ENCODE measurements at places on chromosomes 7 and 10.

- no peak for DNase-seq
These were observed 248.4 kb downstream of the BMPER start for GRCh38 chr7:34153656-34154270.

GRCh38 chr7:135690566-135690965, 28.3 kb downstream of the STMP1 start:
- DNase-seq: no peak

- DNase-seq: no peak
These were observed 5.4 kb upstream of the MYPN start for GRCh38 chr10:68103901-68104300.

GRCh38 chr10:86658261-86658741, 4.0 kb downstream of the OPN4 start:
- DNase-seq: peak; percentile 53

DNA sequence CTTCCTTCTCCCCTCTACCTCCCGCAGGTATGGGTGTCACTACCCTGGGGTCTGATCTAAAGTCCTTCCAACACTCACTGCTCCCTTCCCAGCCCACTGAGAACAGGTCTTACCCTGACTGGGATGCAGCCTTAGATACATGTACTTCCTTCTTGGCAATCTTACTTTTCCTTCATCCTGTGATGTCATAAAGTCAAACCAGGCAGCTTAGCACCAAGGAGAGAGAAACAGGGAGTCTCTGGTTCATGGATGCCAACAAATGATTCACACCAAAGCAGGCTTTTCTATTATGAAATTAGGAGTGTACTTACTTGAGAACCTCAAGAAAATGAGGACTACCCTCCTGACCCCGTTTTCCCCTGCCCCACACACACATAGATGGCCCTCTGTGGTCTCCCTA, 111.0 kb upstream of the KMT2E start:
- no peak for DNase-seq

GRCh38 chr7:103524042-103524907, 78.3 kb upstream of the SLC26A5 start:
- DNase-seq: no peak

DNA sequence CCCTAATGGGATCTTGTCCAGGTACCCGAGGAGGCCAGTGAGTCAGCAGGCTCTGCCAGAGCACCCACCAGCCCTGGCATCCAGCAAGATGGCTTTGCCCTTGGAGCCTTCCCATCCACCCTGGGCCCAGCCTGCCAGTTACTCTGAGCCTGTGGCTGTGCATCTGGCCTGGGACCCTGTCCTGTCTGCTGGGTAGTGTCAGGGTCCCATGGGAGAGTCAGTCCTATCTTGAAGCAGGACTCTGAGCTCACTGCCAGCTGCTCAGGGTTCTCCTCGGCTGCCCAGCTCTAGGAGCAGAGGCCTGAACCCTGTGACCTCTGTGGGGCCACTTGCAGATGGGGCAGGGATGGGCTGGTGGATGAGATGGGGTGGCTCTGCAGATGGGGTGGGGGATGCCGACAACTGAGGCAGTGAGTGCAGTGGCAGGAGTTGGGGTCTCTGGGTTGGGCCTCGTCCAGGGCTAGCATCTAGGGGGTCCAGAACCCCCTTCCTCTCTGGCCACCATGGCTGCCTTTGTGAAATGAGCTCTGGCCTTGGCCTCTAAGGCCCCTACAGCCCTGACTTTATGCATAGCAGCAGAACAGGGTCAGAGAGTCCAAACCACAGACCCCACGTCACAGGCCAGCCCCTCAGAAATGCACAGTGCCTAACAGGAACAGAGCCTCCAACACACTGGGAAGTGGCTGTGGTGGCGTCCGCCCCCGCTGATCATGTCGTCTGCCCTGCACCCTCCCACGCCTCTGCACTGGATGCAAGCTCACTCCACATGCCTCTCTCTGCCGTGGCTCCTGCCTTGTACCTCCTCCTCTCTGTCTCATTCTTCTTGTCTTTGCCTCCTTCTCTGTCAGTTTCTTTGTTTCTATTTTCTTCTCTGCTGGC, 88.1 kb upstream of the RET start:
- no peak for DNase-seq

GRCh38 chr10:80540981-80541750, 3.5 kb downstream of the SH2D4B start:
- no peak for DNase-seq

DNA sequence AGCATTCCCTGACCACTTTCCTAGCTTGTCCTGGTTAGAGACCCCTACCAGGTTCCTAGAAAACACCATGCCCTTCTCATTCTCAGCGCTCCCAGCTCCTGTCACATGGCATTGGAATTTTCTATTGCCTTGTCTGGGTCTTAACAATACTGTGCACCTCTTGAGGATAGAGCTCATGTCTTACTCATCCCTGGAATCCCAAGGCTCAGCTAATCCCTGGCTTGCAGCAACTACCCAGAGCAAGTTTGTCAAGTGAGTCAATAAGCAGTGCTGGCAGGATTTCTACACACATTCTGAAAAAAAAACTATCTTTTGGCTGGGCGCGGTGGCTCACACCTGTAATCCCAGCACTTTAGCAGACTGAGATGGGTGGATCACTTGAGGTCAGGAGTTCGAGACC, 11.7 kb upstream of the PRDX3 start:
- DNase-seq: no peak

GRCh38 chr7:141369422-141369821, 181.8 kb upstream of the AGK start:
- DNase-seq: no peak

GRCh38 chr7:93958651-93959050, 37.1 kb downstream of the GNG11 start:
- no peak for DNase-seq

- DNase-seq: no peak
These were observed 332.7 kb downstream of the ADARB2 start for GRCh38 chr10:1404323-1405260.

DNA sequence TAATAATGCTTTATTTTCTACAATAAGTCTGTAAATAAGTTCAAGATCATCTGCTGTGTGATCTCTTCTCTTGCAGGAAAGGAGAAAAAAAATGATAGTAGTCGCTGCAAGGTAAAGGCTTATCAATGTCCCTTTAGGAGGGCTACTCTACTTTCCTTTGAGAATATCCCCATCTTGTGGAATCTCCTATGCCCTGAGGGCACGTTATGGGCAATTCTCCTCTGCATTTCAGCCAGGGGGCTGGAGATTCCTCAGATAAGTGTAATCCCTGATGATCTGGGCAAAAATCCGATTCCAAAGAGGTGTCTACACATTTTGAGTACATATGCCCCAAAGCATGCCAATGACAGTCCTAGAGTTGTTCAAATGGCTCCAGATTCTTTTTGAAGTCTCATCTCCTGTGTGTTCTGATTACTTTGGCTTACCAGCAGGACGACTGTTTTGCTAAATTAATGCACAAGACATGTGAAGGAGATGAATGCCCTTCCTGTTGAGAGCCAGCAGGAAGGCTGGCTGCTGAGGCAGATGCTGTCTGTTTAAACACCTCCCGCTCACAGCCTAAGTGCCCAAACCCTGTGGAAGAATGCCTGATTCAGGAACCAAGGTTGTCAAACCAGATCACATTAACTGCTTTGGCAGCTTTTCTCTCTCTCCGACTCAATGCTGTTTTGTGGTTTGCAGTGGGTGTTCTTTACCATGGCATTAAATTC, 171.2 kb upstream of the COL1A2 start:
- DNase-seq: no peak

DNA sequence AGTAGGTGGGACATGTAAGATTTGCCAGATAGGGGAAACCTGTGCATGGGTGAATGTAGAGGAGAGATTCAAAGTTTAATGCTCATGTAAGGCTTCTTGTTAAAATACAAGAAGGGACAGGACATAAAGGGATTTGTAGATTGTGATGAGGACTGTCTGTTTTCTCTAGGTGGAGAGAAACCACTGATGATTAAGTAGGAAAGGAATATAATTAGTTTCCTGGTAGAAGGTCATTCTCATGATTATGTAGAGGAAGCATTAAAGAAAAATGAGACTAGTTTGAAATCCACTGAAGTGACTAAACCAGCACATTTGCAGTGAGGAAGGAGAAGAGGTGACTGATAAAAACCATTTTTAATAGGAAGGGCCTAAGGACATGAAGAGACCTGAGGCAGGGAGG, 19.6 kb upstream of the MACC1 start:
- DNase-seq: no peak

- no peak for DNase-seq
These were observed 23.7 kb upstream of the RASSF4 start for GRCh38 chr10:44935966-44936295.

GRCh38 chr10:121063744-121064143, 212.6 kb downstream of the WDR11 start:
- DNase-seq: no peak

- no peak for DNase-seq
These were observed 522.9 kb downstream of the PARD3 start for GRCh38 chr10:34292194-34292565.

- DNase-seq: no peak
These were observed 144.6 kb upstream of the SEMA3E start for GRCh38 chr7:83793558-83793957.

DNA sequence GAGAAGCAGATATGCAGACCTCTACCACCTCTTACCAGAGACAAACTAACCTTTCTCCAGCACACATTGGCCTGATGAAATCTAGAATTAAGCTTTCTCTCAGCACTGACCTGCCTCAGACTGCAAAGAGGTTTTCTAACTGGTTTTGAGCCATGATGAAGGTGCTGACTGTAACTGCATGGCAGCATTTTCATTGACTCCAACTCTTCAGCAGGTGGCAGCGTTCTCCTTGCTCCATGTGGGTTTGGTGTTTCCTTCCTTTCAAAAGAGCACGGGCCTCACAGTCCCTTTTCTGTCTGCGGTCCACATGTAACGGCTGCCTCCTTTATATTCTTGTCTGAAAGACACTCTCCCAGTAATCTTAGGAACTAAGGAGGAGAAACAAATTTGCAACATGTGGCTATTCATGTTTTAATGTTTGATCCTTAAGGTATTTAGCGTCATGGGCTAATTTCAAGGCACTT, 12.6 kb downstream of the KLLN start:
- DNase-seq: peak; percentile 68

GRCh38 chr7:33040803-33041516, 21.6 kb downstream of the NT5C3A start:
- no peak for DNase-seq

DNA sequence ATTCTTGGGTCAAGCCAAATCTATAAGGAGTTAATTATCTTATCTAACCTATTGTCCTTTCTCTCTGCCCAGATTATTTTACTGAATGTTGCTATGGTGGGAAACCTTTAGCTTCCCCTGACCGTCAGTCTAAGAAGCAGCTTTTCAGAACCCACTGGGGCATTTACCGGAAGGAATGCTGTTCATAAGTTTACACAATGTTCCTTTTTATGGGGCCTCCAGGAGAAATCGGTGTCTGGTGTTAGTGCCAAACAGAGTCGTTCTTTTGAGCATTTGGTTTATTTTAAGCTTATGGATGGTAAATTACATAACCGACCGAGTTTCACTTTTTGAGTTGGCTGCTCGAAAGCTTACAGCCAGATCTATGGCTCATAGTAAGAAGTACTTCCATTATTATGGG, 111.9 kb downstream of the CACNB2 start:
- DNase-seq: no peak

GRCh38 chr10:79115302-79115701, 46.5 kb downstream of the ZMIZ1 start:
- no peak for DNase-seq

- no peak for DNase-seq
These were observed 183.2 kb downstream of the PRPF18 start for GRCh38 chr10:13769946-13770345.

- no peak for DNase-seq
These were observed 132.6 kb downstream of the VPS50 start for GRCh38 chr7:93364806-93365205.

GRCh38 chr7:19051767-19052375, 65.6 kb downstream of the TWIST1 start:
- DNase-seq: no peak

GRCh38 chr7:99252166-99252895, 20.3 kb upstream of the MYH16 start:
- DNase-seq: no peak

DNA sequence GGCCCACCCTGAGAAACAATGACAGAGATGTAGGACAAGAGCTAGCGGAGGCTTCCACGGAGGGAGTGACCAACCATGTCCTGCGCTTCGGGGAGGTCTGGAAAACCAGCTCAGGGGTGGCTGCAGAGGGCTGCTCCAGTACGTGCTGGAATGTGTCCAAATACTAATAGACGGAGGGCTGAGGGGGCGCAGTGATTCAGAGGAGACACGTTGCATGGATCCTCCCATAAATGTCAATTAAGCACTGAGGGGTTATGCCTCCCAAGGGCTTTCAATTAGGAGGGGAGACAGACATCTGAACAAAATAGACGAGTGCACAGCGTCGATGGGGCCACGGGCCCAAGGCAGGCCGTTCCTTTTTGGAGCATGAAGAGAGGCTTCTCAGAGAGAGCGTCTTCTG, 51.0 kb upstream of the NPS start:
- DNase-seq: no peak
